GM12865 (cell line): ENCODE measurements at places on chromosomes 13 and 19.

DNA sequence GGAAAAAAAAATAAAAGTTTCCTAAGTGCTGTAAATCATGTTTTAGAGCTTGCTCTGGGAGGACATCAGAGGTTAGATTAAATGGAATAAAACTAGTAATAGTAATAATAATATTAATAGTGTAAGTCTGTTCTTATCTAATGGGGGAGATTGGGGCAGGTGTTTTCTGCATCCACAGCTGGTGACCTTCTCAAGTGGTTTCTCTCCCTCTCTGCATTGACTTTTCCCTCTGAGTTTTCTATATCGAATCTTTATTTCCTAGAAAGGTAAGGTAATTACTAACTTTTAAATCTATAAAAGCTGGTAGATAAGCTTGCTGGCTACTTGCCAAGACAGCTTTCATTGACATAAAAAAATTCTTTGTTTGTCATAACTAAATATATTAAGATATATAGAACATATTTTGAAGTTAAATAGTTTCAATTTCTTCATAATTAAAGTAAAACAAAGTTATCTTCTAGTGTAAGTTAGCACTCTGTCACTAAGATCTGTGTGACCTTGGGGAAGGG is 49.6 kb upstream of the DIAPH3 start:
- no peak for DNase-seq

GRCh38 chr19:51258165-51259160 is 7.6 kb downstream of the SIGLECL1 start:
- DNase-seq, result no peak

DNA sequence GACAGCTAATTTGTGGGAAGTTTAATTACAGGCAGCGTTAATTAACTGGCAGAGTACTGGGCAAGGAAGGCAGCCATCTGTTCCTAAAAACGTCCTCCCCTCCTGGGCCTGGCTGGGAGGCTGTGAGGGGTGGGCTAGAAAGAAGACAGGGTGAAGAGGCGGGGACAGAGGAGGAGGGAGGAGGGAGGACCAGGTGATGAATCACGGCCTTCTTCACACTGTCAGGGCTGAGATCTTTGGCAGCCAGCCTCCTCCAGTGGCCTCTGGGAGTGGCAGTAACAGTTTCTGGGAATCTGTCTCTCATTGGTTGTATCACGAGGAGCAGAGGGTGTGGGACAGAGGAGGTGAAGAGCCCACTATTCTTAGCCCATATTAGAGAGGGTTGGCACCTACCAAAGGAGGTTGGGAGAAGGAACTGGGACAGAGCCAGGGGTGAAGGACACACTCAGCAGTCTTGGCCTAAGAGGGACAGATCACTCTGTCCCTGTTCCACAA is 9.6 kb upstream of the ZNRF4 start:
- no peak for DNase-seq

GRCh38 chr19:35796645-35797542 is 15.8 kb downstream of the PRODH2 start:
- no peak for DNase-seq

DNA sequence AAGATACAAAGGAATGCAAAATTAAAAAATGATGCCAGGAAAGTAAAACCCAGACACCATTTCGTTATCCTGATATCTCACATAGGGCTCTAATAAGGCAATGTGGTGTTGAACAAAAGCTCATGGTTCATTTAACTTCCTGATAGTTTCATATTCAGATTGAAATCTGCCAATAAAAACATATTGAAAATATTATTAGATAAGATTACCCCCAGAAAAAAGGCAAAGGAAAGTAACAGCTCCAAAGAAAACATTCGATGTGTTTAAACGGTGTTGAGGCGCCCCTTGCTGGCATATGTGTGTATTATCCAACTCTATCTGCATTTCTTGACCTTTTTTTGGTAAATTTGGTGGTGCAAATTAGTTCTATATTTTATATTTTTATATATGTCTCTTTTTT is 75.9 kb downstream of the ESD start:
- DNase-seq, result peak; percentile 53

GRCh38 chr13:52994865-52995264 is 33.7 kb upstream of the OLFM4 start:
- DNase-seq, result no peak

- no peak for DNase-seq
These were observed 64.1 kb upstream of the POSTN start for GRCh38 chr13:37662624-37663023.

DNA sequence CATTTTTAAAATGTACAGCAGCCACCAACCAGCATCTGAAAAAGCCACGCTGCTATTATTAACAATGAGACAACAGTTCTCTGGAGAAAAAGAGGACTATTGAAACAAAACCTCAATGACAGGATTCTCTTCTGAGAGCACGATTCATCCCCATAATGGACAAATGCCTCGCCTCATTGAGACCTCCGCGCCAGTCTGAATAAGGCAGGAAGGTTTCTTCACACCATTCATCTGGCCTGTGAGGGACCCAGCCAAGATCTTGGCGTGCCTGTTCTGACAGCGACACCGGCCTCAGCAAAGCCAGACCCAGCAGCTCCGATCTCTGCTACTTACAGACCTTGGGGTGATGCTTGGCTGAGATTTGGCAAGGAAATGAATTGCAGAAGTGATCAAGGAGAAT is 14.8 kb downstream of the SMIM7 start:
- DNase-seq, result no peak

GRCh38 chr13:77036279-77036678 is 9.3 kb upstream of the FBXL3 start:
- no peak for DNase-seq

- DNase-seq, result no peak
These were observed 6.8 kb downstream of the GIPC3 start for GRCh38 chr19:3591876-3592613.

DNA sequence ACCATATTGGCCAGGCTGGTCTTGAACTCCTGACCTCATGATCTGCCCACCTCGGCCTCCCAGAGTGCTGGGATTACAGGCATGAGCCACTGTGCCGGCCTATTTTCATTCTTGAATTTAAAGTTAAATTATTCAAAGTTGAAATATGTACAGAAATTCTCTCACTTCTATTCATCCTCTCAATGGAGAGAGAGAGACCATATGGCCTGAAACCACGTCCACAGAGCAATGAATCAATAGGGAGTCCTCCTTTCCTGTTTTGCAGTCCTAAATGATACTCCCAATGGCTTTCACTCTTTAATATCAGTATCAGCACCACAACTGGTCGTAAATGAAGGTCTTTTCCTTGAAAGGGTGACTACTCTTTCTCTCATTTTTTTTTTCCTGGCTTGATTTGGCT is 30.5 kb upstream of the KCTD4 start:
- DNase-seq, result no peak

DNA sequence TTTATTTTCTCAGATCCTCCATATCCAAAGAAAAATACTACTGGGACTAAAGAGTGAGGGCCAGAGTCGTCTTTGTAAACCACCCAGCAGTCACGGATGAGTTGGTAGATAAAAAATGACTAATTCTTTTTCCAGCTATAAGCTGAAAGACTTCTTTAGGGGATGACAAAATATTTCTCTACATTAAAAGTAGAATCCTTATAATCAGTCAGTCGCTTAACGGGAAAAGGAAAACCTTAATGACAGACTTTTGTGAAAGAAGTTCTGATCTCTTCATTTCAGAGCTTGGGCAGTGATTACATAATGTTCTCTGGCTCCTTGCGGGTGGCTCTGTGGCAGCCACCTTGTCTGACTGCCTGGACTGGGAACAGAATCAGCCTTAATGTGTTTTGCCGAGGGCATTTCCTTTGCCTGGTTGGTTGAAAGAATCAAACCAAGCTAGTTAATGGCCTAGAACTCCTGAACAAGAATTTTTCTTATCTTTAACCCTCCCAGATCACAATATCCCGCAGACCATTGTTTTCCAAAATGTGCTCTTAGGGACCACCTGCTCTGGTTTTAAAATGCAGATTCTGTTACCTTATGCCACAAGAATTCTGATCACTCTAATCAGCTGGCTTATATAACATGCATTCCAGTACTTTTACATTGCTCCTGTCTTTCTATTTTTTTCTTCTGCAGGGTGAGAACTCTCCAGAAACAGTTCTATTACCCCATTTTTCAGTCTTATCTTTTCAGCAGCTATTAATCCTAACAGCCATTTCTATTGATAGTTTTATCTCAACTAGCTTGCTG is 2.5 kb downstream of the ITM2B start:
- DNase-seq, result no peak

DNA sequence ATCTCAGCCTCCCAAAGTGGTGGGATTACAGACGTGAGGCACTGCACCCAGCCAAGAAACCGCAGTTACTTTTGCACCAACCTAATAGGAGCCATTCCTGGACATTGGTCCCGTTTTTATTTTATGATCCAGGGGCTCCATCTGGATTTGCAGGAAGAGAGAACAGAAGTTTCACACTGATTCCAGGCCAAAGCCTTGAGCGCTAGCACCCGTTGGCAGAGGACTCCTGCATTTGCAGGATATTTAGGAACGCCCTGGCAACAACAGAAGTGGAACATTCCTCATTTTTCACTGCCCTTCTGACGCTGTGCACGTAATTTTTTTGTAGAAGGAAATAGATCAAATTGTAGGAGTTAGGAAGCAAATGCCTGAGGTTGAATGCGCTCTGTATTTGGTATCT is 11.7 kb upstream of the SULT2A1 start:
- DNase-seq, result no peak

- DNase-seq, result no peak
These were observed 1596.3 kb downstream of the PCDH9 start for GRCh38 chr13:65633806-65634205.

DNA sequence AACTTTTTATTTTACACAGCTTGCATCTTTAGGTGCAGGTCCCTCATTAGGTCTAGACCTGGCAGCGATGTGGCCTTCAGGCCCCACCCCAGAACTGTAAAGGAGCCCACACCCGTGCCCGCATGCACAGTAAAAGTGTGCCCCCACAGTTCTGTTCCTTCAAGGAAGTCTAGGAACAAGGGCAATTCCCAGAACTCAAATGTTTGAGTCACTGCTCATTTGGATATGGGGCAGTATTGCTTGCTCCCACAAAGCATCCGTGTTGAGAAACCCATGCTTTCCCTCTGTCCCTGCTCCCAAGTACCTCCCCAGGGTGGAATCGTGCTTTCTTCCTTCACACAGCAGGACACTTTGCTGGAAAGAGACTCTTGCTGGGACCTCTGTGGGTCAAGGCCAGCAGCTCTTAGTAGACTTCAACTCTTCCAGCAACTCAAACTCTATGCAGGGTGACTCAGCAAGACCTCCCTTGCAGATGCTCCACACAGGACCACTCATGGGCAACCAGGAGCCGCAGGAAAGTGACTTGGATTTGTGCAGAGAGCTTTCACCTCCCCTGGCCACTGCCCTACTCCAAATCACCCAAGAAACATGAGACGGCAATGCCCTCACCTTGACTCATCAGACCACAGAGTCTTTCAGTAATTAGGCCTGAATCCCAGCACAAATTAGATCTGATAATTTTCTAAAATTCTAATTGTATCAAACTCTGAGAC is 12.3 kb downstream of the SLC7A1 start:
- no peak for DNase-seq

GRCh38 chr13:26132756-26133155 is 80.9 kb upstream of the SHISA2 start:
- DNase-seq, result no peak

DNA sequence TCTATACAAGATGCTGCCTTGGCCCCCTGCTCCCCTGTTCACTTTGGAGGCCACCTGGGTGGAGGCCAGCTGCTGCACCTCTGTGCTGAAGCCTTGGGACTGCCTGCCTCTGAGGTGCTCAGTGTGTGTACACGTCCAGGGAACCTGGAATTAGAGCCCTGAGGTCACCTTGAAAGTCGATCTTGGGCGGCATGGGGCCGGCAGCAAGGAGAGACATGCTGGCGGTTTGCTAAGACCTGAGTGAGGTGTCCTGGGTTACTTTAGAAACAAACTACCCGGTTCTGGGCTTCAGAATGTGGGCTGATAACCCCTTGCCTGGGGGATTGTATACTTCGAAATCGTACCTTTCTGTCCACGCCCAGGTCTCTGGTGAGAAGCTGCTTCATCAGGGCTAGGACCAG is 25.5 kb downstream of the TSSK6 start:
- DNase-seq, result no peak

GRCh38 chr13:111486801-111487200 is 166.4 kb downstream of the TEX29 start:
- no peak for DNase-seq

DNA sequence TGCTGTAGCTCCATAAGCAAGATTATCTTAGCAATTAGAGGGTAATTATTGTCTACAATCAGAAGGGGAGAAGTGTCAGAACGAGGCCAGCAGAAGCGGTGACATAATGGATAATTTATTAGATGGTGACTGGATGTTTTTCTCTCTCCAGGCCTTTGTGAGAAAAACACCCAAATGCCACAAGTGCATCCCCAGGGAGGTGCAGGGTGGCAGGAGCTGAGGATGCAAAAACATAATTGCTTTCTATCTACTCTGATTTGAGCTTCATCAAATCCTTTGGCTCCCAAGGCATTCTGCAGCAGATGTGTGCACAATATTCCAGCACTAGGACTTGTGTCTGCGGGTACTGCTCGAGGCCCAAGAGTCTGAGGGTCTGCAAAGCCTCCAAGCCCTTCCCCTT is 220.1 kb upstream of the SERP2 start:
- DNase-seq, result no peak

GRCh38 chr13:80814541-80814940 is 473.6 kb upstream of the SPRY2 start:
- no peak for DNase-seq

DNA sequence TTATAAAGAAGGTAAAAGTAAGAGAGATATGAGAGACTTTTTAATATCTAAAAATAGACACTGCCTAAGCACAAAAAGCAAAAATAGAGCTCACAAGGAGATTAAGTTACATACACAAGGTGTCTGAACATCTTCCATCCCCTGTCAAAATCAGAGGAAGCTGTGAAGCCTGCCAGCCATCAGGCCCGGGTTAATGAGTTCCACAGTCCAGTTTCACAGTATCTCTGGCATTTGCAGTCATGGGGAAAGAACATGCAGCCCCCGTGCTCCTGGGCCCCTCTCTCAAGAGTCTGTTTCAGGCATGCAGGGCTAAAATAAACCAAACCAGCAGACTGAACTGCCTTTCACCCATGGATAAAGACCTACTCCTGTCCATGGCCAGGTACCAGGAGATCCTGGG is 79.2 kb downstream of the TBC1D4 start:
- DNase-seq, result no peak

GRCh38 chr13:107992542-107992941 is 222.8 kb downstream of the LIG4 start:
- DNase-seq, result no peak

DNA sequence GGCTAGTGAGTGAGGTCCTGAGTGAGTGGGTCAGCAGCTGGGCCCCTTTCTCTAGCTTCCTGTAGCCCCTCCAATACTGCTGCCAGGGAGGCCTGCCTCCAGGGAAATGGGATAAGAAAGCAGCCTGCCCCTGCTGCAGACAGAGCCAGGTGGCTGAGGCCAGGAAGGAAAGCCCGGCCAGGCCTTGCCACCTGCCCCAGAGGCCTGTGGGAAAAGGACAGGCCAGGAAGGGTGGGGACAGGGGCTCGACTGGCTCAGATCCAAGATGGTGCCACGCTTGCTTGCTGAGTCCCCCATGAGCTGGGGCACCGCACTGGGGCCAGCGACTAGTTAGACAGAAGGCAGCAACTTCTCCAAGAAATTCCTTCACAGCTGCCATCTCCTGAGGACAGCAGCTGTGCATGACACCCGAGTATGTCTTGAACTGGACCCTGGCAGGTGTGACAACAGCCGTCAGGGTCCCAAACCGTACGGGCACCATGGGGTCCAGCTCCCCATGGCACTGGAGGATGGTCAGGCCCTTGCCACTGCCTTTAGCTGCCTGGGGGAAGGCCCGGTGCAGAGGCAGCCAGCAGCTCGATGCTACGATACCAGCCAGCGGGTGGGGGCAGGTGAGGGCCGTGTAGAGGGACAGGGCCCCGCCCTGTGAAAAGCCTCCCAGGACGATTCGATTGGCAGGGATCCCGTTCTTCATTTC is 5.1 kb upstream of the PRR36 start:
- no peak for DNase-seq

- DNase-seq, result peak; percentile 5
These were observed 255.1 kb upstream of the SOX21 start for GRCh38 chr13:94967183-94968039.
